ENCODE measurements at places on chromosomes 3 and 15. TPM values are rescaled to one million over a fixed set of nuclear protein-coding genes. Genes with fewer than 3 reads are reported as not detected.

DNA sequence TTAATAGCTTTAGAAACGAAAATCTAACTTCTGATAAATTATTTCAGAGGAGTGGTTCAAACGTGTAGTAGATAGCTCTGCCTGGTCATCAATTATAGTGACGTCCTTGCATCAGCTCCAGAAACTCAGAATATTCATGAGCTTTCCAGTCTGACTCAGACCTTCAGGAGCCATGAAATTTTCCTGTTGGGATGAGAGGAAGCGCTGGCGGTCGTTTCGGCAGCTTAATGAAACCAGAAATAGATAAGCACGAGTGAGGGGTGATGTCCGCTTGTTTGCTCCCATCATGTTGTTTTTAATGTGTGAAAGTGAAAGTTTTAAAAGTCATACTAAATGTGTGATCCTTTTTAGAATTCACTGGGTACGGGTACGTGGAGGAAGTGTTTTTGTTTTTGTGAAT is 141.1 kb downstream of the PGPEP1L start:
- peaks cover 5% of the 10 kb centered on the region for H3K36me3 ChIP-seq
- H3K4me3 ChIP-seq, result peak overlapping the region; percentile 72
- DNase-seq, result no peak
- no peaks in the 10 kb centered on the region for H3K27me3 ChIP-seq
- H3K4me1 ChIP-seq, result peaks cover 85% of the 10 kb centered on the region
- H3K27ac ChIP-seq, result peak overlapping the region; percentile 99

Gene SEC22A
- total RNA-seq, result 17.5 TPM

GRCh38 chr3:43053291-43053690 is 52.6 kb downstream of the POMGNT2 start:
- no peaks in the 10 kb centered on the region for H3K4me1 ChIP-seq
- peaks cover 5% of the 10 kb centered on the region for H3K27me3 ChIP-seq
- no peak overlapping the region for H3K27ac ChIP-seq
- no peaks in the 10 kb centered on the region for H3K36me3 ChIP-seq

Gene MESP1
- 2.1 TPM for total RNA-seq

Gene KIF23
- 14.0 TPM for total RNA-seq

GRCh38 chr15:26096581-26096980 is 233.5 kb upstream of the ATP10A start:
- H3K36me3 ChIP-seq, result no peaks in the 10 kb centered on the region
- DNase-seq, result no peak
- no peak overlapping the region for H3K27ac ChIP-seq
- H3K4me1 ChIP-seq, result no peaks in the 10 kb centered on the region
- no peak overlapping the region for H3K4me3 ChIP-seq
- peaks cover 14% of the 10 kb centered on the region for H3K27me3 ChIP-seq

GRCh38 chr3:24278543-24278942 is 216.1 kb downstream of the THRB start:
- no peak for DNase-seq
- no peaks in the 10 kb centered on the region for H3K4me1 ChIP-seq
- H3K27ac ChIP-seq, result no peak overlapping the region
- H3K27me3 ChIP-seq, result no peaks in the 10 kb centered on the region
- H3K4me3 ChIP-seq, result no peak overlapping the region
- H3K36me3 ChIP-seq, result no peaks in the 10 kb centered on the region

DNA sequence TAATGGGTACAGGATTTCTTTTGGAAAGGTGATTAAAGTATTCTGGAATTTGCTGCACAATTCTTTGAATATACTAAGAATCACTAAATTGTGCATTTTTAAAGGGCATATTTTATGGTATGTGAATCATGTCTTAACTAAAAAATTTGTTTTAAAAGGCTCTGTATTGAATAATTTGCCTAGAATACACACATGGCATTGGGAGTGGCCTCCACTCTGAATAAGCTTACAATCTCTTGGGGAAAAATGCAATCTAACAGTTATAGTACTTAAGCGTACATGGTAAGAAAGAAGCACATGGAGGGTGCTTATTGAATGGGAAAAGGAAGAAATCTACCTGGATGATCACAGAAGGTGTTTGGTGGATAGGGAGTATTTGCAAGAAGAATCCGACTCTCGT is 385.1 kb downstream of the LPP start:
- peaks cover 34% of the 10 kb centered on the region for H3K4me1 ChIP-seq
- H3K27me3 ChIP-seq, result no peaks in the 10 kb centered on the region
- no peak overlapping the region for H3K27ac ChIP-seq
- no peak overlapping the region for H3K4me3 ChIP-seq
- no peak for DNase-seq
- H3K36me3 ChIP-seq, result peaks cover 5% of the 10 kb centered on the region

GRCh38 chr3:53255423-53255774 is 423 bp downstream of the TKT start:
- no peak for DNase-seq
- peak overlapping the region; percentile 93 for H3K27ac ChIP-seq
- peaks cover 59% of the 10 kb centered on the region for H3K4me1 ChIP-seq
- H3K4me3 ChIP-seq, result peak overlapping the region; percentile 90
- H3K27me3 ChIP-seq, result no peaks in the 10 kb centered on the region

GRCh38 chr3:149417174-149417573 is 39.7 kb upstream of the TM4SF1 start:
- H3K4me1 ChIP-seq, result peaks cover 33% of the 10 kb centered on the region
- no peak for DNase-seq
- H3K27ac ChIP-seq, result no peak overlapping the region
- H3K27me3 ChIP-seq, result no peaks in the 10 kb centered on the region
- no peak overlapping the region for H3K4me3 ChIP-seq

DNA sequence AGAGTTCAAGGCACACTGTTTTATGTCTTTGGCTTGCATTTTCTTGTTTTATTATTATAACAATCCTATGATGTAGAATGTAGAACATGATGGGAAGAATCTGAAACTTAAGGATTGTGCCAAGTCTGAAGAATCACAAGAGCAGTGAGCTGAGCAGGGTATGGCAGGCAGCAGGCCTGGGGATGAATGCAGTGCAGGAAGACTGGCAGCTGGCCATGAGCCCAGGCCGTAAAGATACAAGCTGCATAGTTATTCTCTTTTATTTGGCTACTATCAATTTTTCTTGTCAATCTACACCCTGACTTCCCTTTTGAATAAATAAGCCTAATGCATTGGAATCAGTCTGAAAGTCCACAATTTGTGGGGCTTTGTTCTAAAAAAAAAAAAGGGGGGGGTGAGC is 89.6 kb upstream of the ARPP21 start:
- H3K4me3 ChIP-seq, result no peak overlapping the region
- H3K4me1 ChIP-seq, result peaks cover 14% of the 10 kb centered on the region
- H3K27me3 ChIP-seq, result no peaks in the 10 kb centered on the region
- no peaks in the 10 kb centered on the region for H3K36me3 ChIP-seq
- H3K27ac ChIP-seq, result peak overlapping the region; percentile 64
- DNase-seq, result no peak

Gene STRA6
- total RNA-seq, result 25.8 TPM

Gene MAP1A
- 29.2 TPM for total RNA-seq

Gene UROC1
- not detected for total RNA-seq

Gene GRAMD2A
- not detected for total RNA-seq

Gene SLC22A14
- total RNA-seq, result 0.47 TPM

Gene PHLDB2
- total RNA-seq, result 134 TPM

DNA sequence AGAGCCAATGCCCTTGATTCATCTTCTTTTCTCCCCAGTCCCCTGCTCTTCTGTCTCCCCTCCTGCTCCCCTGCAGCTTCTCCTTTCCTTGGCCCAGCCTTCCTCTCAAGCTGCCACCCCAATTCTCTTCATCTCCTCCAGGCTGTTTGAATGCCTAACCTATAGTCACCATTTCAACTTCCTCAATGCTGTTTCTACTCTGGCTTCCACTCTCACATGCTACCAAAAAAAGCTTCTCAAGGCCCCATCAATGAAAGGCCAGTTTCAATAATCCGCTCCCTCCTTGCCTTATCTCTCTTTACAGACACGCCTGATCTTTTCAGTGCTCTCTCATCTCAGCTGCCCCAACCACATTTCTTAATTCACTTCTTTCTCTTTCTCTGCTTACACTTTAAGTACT is 212.2 kb upstream of the GPR149 start:
- H3K27ac ChIP-seq, result no peak overlapping the region
- H3K4me1 ChIP-seq, result no peaks in the 10 kb centered on the region
- DNase-seq, result no peak
- H3K36me3 ChIP-seq, result no peaks in the 10 kb centered on the region
- H3K4me3 ChIP-seq, result no peak overlapping the region

GRCh38 chr3:101687142-101687931 is 819 bp upstream of the RPL24 start:
- H3K27me3 ChIP-seq, result no peaks in the 10 kb centered on the region
- no peak for DNase-seq
- peak overlapping the region; percentile 99 for H3K27ac ChIP-seq
- H3K4me3 ChIP-seq, result peak overlapping the region; percentile 99

- H3K27ac ChIP-seq, result peak overlapping the region; percentile 58
- DNase-seq, result no peak
- H3K4me3 ChIP-seq, result no peak overlapping the region
- peaks cover 45% of the 10 kb centered on the region for H3K4me1 ChIP-seq
- H3K36me3 ChIP-seq, result peaks cover 53% of the 10 kb centered on the region
Measured at GRCh38 chr15:70690491-70691276, 72.7 kb downstream of the UACA start.

GRCh38 chr3:5699313-5699712 is 511.8 kb downstream of the EDEM1 start:
- H3K4me1 ChIP-seq, result no peaks in the 10 kb centered on the region
- no peaks in the 10 kb centered on the region for H3K27me3 ChIP-seq
- no peak overlapping the region for H3K27ac ChIP-seq
- no peaks in the 10 kb centered on the region for H3K36me3 ChIP-seq

DNA sequence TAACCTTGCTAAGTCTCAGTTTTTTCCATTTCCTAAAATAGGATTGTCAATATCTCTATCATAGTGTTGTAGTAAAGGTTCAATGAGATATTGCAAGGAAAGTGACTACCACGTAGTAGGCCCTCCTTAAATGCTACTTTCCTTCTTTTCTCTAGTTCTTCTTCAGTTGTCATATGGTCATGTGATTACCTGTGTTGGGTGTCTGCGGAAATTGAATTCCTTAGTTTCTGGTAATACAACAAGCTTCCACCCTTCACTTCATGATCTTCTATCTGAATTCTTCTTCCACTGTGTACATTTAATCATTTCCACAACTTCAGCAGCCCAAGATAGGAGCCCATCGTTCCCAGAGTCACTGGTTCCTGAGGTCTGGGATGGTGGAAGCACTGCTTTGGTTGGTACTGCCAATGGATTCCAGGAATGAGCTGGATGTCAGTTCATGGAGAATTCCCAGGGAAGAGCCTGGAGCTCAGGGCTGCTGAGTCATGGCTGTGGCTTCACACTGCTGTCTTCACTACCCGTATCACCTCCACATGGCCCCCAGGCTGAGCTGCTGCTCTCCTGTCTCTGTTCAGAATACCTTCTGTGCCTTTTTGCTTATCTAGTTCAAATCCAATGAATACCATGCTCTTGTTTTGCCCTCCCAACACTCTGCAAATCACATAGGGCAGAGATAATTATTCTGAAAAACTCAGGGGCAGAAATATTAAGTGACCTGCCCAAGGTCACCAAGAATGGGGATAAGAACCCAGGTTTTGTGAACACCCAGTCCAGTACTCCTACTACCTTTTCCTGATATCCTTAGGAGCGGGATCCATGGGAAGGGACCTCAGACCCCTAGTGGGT is 98.6 kb downstream of the RPL39L start:
- peaks cover 41% of the 10 kb centered on the region for H3K36me3 ChIP-seq
- no peak overlapping the region for H3K4me3 ChIP-seq
- no peak for DNase-seq
- H3K27ac ChIP-seq, result no peak overlapping the region
- H3K4me1 ChIP-seq, result peaks cover 15% of the 10 kb centered on the region
- no peaks in the 10 kb centered on the region for H3K27me3 ChIP-seq

Gene MELTF
- 1.9 TPM for total RNA-seq

DNA sequence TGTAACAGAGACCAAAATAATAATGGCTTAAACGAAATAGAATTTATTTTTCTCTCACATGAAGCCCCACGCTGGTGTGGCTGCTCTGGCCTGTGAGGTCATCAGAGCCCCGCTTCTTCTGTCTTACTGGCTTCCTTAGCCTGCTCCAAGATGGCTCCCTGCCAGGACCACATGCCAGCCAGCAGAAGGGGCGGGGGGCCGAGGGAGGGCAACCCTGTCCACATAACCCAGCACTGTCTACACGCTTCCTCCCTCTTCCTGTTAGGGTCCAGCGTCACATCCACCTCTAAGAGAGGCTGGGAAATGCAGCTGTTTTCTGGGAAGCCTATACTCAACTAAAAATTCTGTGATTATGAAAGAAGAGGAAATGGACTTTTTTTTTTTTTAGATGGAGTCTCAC is 107.9 kb upstream of the DLG1 start:
- peaks cover 15% of the 10 kb centered on the region for H3K4me1 ChIP-seq
- H3K36me3 ChIP-seq, result no peaks in the 10 kb centered on the region
- no peaks in the 10 kb centered on the region for H3K27me3 ChIP-seq
- H3K27ac ChIP-seq, result peak overlapping the region; percentile 36
- no peak for DNase-seq

DNA sequence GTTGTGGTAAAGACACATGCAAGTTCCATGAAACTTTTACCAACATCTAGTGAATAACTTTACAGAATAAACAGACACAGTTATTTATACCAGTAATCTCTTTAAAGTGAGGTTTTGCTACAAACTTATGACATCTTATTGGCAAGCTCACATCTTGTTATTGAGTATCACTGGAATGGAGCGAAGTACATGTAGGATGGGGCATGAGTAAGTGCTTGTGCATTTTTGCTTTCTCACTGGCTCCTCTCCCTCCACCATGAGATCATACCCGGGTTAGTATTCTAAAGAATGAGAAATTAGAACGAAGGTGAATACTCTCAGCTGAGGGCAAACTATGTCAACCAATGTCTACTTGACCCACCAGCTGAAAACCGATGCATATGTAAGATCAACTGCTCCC is 193.3 kb upstream of the ZNF717 start:
- H3K27ac ChIP-seq, result no peak overlapping the region
- peaks cover 27% of the 10 kb centered on the region for H3K27me3 ChIP-seq
- no peak for DNase-seq
- H3K4me3 ChIP-seq, result no peak overlapping the region

Gene NPAP1
- not detected for total RNA-seq

Gene TNFAIP8L3
- 0.35 TPM for total RNA-seq

DNA sequence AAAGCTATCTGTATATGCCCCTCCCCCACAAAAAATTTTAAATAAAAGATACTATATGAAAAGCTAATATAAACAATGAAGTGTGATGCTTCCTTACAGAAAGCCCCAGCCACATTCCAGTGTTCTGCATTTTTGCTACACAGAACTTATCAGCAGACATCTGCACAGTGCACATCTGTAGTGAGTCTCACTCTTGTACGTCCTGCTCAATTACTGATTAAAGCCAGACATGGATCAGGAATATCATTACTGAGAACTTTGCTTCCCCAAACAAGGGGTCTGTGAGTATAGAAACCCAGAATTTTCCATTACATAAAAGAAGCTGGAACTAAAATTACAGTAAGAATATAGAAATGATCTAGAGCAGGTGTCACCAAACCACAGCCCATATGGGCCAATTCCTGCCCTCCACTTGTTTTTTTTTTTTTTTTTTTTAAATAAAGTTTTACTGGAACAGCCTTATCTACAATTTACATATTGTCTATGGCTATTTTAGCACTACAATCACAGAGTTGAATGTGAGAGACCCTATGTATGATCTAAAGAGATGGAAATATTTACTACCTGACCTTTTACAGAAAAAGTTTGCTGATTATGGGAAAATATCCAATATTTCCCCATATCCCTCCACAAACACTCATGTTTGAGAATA is 45.7 kb downstream of the UBP1 start:
- H3K4me3 ChIP-seq, result no peak overlapping the region
- no peaks in the 10 kb centered on the region for H3K27me3 ChIP-seq
- no peak for DNase-seq
- peaks cover 63% of the 10 kb centered on the region for H3K36me3 ChIP-seq

Measured in osteocyte (in vitro differentiated cells).